ENCODE measurements at places on chromosomes 4 and X.

DNA sequence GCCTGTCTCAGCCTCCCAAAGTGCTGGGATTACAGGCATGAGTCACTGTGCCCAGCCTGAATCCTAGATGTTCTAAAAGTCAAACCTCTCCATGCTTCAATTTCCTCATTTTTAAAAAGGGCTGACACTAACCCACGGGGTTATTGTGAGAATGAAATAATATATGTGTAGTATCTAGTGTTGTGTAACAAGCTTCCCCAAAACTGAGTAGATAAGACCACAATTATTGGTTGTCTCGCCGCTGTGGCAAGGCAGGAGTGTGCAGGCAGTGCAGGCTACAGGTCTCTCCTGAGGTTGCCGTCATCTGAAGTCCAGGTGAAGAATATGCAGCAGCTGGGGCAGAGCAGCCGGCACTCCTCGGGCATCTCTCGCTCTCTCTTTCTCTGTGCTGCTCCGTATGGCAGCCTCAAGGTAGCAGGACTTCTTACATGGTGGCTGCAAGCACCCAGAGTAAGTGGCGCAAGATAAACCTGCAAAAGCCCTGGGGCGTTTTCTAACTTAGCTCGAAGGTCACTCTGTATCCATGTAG lies 30.9 kb downstream of the RAB33B start:
- peak; percentile 71 for DNase-seq

GRCh38 chrX:39984191-39984956 lies 113.4 kb downstream of the BCOR start:
- no peak for DNase-seq

DNA sequence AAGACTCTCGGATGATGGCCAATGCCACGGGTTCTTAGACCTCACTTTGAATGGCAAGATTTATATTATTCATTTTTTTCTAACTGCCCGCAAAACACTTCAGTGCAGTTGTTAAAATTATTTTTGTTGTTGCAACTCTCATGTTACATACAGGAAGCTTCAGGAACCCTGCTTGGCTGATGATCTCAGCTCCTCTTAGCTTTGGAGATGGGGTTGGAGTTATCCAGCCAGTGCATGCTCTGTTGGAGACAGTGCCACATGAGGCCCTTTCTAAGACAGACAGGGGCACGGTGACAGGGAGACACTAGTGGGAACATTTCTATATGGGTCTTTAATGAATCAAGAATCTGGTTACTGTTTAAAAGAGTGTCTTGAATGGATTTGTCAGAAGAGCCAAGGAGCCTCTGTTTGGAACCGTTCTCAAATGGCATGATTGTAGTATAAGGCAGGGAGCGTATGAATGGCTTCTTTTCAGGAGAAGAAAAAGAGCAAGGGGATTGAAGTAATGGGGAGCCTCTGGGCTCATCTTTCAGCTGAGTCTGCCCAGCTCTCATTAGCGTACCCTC lies 61.9 kb upstream of the ENPP6 start:
- no peak for DNase-seq

- DNase-seq: no peak
Measured at GRCh38 chrX:107935664-107936433, 46.3 kb downstream of the TEX13B start.

GRCh38 chrX:149539283-149540130 lies 1.3 kb upstream of the EOLA1 start:
- DNase-seq: peak; percentile 80

GRCh38 chr4:87399148-87399547 lies 8.2 kb upstream of the HSD17B11 start:
- DNase-seq: no peak

DNA sequence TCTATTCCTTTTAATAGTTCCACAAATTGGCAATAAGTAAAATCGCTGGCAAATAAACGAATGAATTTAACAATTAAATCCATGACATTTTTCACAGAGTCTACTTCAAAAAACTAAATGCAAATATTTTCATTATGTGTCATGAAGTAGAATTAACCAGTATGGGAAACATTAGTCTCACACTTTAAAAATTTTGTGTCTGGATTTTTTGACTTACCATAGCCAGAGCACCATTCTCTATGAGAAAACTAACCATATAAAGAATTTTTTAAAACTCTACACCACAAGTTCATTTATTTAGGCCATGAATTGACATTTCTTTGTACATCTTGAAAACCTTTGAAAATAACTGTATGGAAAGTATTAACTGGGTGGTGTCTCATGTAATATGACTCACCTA lies 41.2 kb downstream of the PRDM5 start:
- no peak for DNase-seq

- DNase-seq: no peak
Measured at GRCh38 chrX:3728454-3728853, 15.0 kb upstream of the PRKX start.

DNA sequence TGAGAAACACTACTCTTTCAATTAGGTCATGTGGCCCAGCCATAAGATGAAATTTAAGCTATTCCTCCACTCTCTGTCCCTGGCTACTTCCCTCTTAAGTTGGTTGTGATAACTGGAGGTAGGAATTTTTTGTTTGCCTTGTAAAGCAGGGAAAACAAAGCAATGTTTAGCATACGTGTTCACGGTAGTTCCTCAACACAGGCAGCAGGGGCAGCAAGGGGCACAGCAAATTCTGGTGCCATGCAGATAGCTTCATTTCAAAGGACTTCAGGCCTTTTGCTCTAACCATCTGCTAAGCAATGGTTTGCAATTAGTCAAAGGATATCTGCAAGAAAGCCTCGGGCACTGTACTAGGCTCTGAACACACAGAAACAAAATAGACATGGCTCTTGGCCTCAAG lies 330.2 kb downstream of the ZIC3 start:
- no peak for DNase-seq

DNA sequence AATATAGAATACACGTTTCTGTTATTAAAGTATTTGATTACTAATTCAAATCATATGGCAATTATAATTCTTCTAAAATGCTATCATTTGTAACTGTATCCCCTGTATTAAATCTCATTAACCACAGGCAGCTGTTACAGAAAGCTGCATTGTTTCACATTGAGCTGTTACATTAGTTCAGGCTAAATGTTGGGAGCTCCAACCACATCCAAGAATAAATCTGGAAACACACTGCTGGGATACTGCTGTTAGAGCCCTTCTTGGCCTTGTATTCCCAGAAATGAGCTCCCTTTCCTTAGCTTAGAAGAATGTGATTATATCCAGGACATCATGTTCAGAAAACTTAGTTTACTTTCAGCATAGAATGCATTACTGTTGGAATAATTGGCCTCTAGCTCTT lies 48.2 kb downstream of the GUCY1B1 start:
- no peak for DNase-seq

DNA sequence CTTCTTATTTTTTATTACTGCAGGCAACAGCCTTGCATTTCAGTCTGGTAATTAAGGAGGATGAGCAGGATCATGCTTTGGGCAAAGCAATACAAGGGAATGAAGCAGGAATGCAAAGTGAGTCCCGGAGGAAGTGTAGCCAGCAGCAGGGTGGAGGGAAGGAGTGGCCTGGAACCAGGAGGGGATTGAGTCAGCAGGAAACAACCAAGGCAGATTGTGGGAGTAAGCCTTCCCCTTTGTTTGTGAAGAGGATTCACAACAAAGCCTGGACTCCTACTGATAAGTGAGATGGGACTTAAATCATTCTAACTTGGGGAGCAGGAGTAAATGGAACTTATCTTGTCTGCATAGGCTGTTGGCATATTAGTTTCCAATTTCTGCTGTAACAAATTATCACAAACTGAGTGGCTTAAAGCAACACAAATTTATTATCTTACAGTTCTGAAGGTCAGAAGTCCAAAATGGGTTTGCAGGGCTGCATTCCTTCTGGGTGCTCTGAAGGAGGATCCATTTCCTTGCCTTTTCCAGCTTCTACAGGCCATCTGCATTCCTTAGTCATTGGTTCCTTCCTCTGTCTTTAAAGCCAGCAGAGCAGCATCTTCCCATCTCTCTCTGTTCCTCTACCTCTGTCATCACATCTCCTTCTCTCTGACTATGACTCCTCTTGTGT lies 93.2 kb upstream of the AP1S2 start:
- peak; percentile 16 for DNase-seq

GRCh38 chrX:77298790-77299189 lies 148.4 kb upstream of the FGF16 start:
- DNase-seq: no peak

Data from inflammatory macrophage treated with lipopolysaccharide for 4 hours (primary cell).